ENCODE measurements at places on chromosomes 7 and 10. TPM values are rescaled to one million over a fixed set of nuclear protein-coding genes. Genes with fewer than 3 reads are reported as not detected.

ENO4 gene
- total RNA-seq: 0.35 TPM

ALDH18A1 gene
- 70.3 TPM for total RNA-seq

DNA sequence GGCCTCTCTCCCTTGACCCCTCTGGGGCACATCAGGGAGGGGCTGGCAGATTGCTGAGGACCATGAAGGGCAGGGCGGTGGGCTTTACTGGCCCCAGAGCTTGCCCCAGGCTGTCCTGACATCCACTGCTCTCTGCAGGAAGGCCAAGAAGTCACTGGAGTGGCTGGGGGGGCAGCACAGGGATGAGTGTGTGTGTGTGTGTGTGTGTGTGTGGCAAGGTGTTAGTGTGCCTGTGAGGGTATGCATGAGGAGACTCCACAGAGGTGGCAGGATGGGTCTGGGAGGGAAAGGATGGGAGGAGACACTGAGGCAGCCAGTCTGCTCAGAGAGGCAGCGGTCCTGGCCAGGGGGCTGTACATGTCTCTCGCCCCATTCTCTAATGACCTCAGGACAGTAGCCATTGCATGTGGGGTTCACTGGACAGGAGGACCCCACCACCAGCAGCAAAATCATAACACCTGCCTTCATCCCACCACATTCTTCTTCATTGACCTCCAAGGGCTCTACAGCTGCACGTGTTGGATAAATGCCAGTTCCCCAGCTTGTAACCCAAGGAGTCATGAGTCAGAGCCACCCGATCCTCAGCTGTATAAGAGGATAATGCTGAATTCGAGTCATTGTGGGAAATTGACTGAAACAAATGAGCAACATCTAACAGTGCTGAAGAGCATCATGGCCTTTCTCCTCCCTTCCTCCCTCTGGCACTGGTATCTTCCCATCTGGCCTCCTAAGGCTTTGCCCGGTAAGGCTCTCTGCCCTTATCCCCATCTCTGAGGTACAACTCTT is 720.5 kb downstream of the GRID1 start:
- peak; percentile 20 for DNase-seq

DNA sequence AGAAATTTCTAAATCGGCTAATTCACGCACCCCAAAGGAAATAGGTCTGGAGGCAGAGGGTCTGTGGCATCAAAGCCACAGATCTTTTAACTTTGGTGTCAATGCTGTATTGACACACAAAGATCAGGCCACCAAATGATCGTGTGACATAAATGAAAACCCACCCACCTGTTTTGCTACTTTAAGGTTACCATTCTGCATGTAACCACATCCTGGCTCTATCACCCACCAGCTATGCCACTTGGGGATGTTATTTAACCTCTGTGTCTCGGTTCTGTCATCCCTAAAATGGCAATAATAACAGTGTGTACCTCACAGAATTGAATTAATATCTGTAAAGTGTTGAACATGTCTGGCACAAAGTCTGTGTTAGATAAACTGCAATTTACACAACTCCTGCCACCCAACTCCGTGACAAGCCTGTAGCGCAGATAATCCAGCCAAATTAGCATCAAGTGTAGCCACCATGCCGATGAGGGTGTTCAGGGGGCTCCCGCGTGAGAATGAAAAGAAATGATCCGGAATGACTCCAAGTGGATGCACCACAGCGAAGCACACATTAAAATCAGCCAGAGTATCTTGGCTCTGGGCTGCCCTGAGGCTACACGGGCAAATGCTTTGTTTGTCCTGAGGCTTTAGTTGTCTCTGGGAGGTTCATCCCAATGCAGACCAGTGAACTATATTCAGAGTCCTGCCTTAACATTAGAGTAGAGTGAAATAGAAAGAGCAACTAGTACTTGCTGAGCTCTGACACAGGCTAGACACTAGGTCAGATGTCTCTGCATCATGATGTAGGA is 158.4 kb upstream of the NEBL start:
- no peak for DNase-seq

CHST12 gene
- 12.2 TPM for total RNA-seq

GRCh38 chr10:1171586-1171985 is 115.4 kb downstream of the WDR37 start:
- no peak for DNase-seq

GRCh38 chr7:95501261-95501832 is 15.6 kb downstream of the ASB4 start:
- peak; percentile 77 for DNase-seq

SFTPA1 gene
- total RNA-seq: not detected

DNA sequence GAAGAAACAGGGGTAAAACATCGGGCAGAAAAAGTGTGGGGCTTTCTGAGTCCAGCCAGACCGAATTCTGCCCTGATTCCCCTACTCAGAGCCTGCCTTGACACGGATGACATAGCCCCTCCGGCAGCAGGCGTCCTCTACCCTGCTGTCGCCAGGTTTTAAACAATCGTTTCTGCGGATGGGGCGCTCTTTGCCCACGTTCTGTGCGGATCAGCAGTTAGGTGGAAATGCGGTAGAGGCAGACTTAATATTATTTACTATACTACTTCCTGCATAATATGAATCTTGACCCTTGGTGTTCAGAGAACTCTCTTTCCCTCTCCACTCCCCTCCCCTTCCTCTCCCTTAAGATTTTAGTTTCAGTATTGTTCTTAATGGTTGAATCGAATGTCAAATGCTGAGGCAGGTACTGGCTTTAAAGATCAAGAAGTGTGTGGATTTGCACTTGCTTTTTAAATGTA is 2.4 kb downstream of the GATA3 start:
- no peak for DNase-seq

DNA sequence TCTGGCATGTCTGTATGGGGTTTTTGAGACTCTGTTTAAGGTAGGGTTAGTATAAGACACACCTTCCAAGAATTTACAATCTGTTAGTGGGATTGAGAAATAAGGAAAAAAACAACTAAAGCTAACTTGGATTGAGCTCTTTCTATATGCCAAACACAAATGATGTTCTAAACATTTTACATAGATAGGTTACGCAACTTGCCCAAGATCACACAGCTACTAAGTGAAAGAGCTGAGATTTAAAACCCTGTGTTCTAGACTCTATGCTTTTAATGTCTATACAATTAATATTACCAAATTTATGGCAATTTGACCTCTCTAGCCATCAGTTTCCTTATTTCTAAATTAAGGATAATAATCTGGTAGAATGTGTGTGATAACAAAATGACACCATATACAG is 1056.2 kb downstream of the LRMDA start:
- DNase-seq: no peak

DNA sequence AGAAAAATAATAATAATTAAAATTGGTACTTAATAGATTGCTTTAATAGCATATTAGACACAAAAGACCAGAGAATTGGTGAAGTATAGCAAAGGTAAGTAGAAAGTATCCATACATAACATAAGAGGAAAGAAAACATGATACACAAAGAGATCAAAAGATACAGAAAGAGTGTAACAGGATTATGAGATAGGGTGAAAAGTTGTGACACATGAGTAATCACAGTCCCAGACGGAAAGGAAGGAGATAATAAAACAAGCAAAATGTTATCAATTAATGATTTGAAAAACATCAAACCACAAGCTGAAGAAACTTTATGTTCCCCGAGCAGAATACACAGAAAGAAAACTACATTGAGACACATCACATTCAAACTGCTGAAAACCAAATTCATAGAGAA is 10.5 kb downstream of the TCAF1 start:
- DNase-seq: no peak

GRCh38 chr10:108911814-108912541 is 1011.3 kb downstream of the XPNPEP1 start:
- peak; percentile 82 for DNase-seq

DNA sequence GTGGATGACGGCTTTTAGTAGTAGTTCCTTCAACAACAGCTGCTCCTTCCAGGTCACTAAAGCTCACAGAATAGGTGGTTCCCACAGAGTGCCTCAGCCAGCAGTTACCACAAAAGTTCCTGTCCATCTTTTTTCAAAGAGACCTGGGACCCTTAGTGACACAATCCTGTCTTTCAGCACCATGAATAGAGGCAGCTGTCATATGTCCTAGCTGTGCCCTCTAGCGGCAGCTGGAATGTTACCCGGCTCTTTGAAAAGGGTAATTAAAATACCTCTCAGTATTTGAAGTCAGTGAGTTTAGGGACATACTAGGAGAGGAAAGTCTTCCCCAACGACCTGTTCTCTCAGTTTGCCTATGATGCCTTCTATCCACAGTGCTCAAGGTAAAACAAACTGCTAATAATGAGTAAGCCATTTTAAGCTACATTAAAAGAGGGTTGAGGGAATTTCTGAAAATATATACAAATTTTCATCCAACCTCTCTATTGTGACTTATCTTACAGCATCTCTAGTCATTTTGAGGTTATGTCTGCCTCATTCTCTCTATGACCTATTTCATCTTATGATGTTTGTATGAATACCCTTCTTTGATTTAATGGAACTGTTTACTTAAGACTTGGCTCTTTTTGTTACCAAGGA is 290.8 kb downstream of the NXPH1 start:
- peak; percentile 47 for DNase-seq

DNA sequence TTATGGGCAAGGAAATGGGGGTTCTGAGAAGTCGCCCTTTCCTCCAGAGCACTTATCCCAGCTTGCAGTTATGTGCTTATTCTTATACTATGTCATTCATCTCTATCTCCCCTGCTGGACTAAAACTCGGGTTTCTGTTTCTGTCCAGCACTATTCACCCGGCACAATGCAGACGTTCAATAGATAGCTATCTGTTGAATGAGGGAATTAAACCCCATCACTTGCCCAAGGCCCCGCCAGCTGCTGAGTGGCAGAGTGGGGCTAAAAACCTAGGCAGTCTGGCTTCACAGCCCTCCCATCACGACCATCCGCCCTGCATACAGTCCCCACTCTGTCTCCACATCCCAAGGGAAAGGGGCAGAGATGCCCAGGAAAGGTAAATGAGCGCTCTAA is 5.4 kb downstream of the SLIT1 start:
- DNase-seq: no peak

DNA sequence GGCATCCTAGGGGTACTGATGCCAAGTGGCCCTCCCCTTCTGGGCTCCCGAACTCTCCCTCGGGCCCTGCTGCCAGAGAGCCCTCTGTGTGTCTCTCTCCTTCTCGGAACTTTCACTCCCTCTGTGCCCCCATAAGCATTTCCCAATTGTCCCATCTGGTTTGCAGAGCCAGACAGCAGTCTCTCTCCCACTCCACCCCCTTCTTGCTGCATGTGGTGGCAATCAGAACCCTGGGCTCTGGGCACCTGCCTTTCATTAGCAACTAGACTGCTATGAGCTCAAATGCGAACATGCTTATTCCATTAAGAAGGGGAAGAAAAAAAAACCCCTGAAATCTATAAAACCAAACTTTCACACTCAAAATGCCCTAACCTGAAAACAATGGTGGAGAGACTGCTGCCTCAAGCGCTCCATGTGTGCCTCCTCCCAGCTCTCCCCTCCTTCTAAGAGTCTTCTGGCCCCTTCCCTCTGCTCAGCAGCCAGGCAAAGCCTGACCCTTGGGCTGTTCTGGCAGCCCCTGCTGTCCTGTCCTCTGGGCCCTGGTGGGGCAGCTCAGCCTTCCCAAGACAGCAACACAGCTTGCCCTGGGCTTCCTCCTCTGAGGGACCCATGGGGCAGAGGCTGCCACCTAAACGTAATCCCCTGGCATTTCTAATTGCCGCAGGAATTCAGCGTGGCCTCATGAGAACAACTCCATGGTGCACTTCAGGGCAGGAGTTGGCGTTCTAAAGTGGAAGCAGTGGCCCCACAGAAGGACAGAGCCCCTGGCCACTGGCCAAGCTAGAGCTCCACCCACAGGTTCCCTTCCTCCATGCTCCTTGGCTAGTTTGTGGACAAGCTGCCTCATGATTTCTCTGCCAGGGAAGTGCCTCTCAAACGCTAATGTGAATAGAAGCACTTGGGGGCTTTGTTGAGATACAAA is 415.4 kb downstream of the PLXNA4 start:
- no peak for DNase-seq

PRXL2A gene
- not detected for total RNA-seq

DNA sequence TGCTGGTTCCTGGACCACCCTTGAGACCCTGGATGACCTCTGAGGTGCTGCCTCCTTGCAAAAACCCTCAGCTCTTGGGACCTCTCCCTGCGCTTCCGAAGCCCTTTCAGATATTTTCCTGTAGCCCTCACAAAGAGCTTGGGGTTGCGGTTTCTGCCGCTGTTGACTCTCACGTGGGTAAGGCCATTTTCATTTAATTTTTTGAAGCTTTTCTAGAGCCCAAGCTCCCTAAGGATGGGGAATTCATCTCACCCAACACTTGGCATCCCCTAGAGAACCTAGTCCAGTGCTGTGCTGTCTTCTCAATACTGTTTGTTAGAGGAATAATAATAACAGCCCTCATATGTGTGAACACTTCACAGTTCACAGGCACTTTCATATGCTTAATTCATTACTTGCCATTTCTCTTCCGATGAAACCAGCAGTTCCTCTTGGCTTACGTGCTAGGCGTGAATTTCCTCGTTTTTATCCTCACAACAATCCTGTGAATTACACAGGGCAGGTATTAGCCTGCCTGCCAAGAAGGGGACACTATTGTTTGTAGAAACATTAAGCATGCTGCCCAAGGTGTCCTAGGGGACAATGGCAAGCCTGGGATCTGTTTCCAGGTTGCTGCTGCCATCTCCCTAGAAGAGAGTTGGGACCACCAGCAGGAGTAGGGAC is 71.6 kb upstream of the CTBP2 start:
- no peak for DNase-seq

BHLHA15 gene
- 12.0 TPM for total RNA-seq

GRCh38 chr7:24422441-24423010 is 138.5 kb downstream of the NPY start:
- DNase-seq: no peak

- no peak for DNase-seq
Measured at GRCh38 chr10:83935339-83935736, 204.0 kb upstream of the GHITM start.

RADIL gene
- 9.3 TPM for total RNA-seq

GRCh38 chr7:68571286-68571685 is 1027.0 kb upstream of the AUTS2 start:
- no peak for DNase-seq

GRCh38 chr7:70214071-70214470 is 615.8 kb downstream of the AUTS2 start:
- DNase-seq: no peak

- DNase-seq: no peak
Measured at GRCh38 chr10:13347043-13347499, 1.0 kb downstream of the SEPHS1 start.

GRCh38 chr10:17675638-17676037 is 31.7 kb downstream of the STAM start:
- no peak for DNase-seq

NME8 gene
- total RNA-seq: not detected

- DNase-seq: no peak
Measured at GRCh38 chr7:137354961-137355360, 11.4 kb upstream of the PTN start.

CACNB2 gene
- total RNA-seq: 0.07 TPM

DNA sequence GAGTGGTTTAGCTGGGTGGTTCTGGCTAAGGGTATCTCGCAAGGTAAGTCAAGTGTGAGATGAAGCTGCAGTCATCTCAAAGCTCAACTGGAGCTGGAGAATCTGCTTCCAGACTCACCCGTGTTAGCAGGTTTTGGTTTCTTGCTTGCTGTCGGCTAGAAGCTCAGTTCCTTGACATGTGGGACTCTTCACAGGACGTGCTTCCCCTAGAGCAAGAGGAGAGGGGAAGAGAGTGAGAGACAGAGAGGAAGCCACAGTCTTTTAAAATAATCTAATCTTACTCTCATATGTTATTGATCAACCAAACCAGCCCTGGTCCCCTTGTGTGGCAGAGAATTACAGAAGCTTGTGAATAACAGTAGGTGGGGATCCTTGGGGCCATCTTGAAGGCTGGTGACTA is 199.5 kb downstream of the REEP3 start:
- DNase-seq: peak; percentile 4
